ENCODE measurements at places on chromosomes 7 and 10. TPM values are rescaled to one million over a fixed set of nuclear protein-coding genes. Genes with fewer than 3 reads are reported as not detected.

DNA sequence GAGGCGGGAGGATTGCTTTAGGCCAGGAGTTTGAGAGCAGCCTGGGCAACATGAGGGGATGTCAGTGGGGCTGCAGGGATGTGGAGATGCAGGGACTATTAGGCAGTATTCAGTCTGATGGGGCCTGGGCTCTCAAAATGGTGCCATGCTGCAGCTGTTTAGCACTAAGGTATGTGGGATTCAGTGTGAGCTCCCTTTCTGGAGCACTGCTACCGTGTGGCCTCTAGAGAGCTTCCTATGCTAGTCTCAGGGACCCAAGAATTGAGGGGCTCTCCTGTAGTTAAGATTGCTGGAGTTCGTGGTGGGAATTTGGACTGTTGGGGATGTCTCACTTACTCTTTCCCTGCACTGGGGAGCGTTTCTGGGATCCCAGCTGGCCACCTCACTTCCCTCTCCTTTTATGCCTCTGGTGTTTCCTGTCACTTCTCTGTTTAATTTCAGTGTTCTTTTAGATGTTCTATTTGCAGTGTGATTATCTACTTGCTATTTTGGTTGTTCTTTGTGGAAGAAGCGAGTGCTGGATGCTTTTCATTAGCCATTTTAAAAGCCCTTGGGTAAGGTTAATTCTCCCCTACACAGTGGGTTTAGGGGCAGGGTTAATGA, 23.4 kb downstream of the LSMEM1 start:
- no peak for DNase-seq

DNA sequence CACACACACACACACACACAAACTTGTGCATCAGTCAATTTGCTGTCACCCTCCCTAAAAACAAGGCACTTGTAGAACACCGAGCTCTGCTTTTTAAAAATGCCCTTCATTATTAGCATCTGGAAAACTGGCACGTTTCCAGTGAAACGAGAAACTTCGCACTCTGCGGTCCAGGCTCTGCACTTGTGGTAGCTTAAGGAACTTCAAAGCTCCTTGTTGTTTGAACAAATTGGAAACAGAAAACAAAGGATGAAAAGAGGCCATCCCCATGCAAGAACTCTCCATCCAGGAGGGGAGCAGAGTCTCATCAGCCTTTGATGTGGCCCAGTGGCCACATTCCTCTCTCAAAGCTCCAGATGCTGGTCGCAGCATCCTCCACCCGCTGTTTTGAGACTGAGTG, 105.1 kb downstream of the C10orf90 start:
- DNase-seq: no peak

- DNase-seq: no peak
Measured at GRCh38 chr7:40850017-40850416, 715.2 kb downstream of the SUGCT start.

DNA sequence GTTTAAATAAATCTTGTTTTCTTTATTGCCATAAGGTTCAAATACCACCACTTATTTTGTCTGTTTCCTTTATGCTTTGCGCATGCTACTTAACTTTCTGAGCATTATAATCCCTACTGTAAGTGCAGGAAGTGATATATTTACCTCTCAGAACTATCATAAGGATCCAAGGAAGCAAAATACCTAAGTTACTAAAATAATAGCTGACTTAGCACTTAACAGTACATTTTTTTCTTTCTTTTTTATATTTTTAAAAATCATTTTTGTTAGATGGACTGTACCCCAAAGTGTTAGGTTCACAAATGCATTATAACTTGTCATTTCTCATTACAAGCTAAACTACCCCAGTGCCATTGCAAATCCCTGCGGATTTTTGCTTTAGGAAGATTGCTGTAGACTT, 663.8 kb downstream of the SUGCT start:
- DNase-seq: no peak

DNA sequence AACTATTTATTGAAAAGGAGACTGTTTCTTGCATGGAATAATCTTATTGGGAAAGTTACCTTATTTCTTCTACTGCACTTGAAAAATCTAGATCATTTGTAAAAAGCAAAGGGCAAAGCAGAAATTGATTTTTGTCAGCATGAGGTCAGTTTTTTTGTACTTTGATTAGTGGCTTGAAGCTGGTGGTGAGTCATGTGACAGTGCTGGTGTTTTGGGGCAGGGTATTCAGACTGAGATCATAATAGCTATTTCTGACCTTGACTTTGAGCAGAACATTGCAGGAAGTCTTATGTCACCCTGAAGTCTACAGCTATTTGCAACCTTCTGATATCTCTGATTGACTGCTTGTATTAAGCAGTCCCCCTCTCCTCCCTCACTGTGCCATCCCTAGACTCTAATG, 66.3 kb upstream of the SORCS3 start:
- DNase-seq: no peak

DNA sequence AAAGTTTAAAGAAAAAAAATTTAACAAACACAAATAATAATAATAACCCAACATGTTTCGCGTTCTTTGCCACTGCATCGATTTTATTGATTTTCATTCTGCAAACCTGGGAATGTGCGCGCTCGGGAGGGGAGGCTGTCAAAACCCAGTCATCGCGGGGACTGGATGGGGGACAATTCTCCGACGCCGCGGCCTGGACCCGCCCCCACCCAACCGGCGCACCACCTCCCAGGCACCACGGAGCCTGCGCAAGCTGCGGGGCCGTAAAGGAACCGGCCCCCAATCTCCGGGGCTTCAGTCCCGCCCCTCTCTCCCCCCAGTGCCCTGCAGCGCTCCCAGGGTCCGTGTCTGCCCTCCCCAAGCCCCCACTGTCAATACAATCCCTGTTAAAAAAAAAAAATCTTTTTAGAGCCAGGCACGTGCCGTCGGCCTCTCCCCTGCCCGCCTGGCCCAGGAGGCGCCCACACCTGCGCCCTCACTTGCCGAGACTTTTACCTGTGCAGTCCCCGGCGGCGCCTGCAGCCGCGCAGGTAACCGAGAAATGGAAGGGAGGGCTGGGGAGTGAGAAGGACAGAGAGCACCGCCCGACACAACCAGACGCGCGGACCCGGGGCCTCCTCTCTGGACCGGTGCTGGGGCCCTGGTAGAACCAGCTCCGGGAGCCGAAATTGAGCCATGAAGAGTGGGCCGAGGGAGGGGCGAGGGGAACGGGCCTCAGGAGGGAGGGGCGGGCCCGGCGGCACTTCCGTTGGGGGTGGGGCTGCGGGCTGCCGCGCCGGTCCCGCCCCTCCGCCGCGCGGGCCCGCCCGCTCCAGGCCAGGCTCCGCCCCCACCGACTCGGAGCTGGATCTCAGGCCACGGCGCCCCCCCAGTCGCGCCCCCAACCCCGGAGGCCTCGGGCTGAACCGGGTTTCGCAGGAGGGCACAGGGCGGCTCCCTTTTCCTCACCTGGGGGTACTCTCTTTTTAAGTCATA, 7.6 kb upstream of the ZNF503 start:
- no peak for DNase-seq

GRCh38 chr10:103262229-103262628, 14.7 kb upstream of the INA start:
- no peak for DNase-seq

DNA sequence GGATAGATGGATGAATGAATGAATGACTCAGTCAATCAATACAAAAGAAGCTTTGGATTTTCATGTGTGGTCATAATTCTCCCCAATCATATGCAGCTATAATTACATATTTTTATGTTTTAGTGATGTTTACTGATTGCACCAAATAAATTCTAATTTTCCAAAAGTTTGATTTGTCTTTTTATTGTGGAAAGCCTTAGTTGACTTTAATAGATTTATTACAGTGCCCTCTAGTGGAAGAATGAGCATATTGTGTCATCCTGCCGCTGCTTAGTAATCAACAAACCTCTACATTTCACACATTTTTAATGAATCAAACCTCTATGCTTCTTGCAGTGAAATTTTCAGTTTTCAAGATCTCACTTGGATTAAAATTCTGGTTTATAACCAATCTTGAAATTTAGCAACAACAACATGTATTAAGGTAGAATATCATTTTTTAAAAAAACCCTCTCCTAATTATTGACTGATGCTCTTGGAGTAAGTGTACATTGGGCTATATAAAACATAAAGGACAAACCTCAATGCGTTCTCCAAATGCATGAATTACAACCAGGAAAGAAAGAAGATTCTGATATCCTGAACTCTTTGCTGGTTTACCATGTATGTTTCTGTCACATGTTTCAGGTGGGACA, 55.6 kb upstream of the PNLIP start:
- no peak for DNase-seq

DNA sequence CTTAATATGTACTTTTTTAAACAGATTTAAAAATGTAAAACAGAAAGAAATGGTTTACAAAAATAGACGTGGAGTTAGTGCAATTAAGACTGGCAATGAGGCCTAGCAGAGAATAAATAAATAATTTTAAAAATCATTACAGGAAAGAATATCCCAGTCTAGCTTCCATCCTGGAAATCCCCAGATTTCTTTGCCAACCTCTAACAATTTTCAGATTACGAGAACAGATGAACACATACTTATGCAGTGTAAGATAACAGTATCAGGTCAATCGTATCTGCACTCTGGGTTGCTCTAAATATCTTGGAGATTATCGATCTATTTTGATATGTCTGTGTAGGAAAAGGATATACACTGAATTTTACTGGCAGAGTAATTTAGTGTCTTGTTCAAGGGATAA, 210.5 kb downstream of the SEMA3A start:
- DNase-seq: no peak

GRCh38 chr7:142711746-142712616, 37.3 kb upstream of the PRSS1 start:
- no peak for DNase-seq

- no peak for DNase-seq
Measured at GRCh38 chr10:13953371-13953770, 366.6 kb downstream of the PRPF18 start.

- no peak for DNase-seq
Measured at GRCh38 chr10:29634105-29634504, 666 bp downstream of the SVIL start.

DNA sequence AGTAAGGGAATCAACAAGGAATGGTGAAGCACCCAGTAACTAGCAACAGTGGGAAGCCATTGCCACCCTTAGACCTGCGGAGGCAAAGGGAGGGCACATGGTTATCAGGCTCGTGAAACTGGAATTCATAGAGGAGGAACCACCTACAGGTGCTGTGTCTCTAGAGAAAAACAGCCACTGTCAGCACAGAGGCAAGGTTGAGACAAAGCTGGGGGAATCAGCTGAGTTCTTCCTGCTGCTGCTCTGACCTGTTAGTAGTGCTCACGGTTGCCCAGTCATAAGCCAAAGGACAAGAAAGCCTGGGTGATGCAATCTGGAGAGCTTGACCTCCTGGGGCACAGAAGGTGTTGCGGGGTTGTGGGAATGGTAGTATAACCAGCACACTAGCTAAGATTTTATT, 110.1 kb downstream of the TPST1 start:
- no peak for DNase-seq

DNA sequence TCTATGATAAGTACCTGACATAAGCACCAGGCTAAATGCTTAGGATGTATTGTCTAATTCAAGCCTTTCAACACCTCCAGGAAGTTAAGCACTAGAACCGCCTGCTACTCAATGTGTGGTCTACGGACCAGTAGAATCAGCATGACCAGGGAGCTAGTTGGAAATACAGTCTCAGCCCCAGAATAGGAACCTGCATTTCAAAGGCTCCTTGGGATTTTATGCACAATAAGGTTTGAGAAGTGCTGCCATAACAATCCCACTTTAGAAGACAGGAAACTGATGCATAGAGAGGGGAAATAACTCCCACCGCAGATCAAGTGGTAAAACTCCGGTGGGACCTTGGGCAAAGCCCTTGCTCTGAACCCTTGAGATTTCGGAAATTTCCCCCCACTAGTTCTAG, 8.8 kb upstream of the DUSP5 start:
- no peak for DNase-seq

DNA sequence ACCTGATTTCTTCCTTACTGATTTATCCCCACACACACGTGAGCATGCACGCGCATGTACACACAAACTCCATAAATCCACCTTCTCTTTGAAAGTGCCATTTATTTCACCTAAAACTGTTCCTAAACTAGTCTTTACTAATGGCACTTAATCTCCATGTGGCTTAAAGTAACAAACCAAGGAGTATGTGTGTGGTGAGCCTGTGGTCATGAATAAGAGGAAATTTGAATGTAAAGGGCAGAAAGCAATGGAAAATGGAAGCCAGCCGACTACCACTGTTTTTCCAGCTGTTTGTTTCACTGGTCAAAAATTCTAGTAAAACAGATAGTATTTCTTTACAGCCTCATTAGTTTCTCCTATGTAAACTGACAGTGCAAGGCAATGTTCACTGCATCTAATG, 23.8 kb downstream of the SEMA3C start:
- no peak for DNase-seq

GRCh38 chr10:59682986-59683937, 26.4 kb downstream of the SLC16A9 start:
- no peak for DNase-seq

DNA sequence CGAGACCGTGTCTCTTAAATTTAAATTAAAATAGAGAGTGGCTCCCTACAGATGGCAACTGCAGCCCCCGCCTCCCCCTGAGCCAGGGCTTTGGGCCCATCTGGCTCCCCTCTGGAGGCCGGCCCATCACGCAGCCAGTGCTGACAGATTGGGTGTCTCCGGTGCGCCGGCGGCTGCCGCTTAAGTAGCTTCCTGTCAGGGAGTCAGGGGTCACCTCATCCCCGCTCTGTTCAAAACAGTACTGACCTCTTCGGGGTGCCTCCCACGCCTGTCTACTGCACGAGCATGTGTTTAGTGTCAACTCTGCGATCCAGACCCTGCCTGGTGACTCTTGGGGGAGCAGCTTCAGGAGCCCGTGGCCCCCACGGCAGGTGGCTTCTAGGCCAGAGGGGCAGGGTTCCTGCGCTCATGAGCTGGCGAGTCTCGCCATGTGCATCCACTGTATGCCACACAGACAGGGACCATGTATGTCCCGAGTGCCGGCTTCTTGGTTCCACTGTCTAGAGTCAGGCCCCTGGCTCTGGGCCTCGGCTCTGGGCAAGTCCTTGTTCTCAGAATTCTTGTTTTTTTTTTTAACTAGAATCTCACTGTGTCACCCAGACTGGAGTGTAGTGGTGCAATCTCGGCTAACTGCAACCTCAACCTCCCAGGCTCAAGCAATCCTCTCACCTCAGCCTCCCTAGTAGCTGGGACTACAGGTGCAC, 36.1 kb downstream of the KCTD7 start:
- DNase-seq: no peak

The NEBL gene
- 28.4 TPM for total RNA-seq

The DCLRE1A gene
- 14.8 TPM for total RNA-seq

The PLCE1 gene
- 38.1 TPM for total RNA-seq

The SUN3 gene
- not detected for total RNA-seq

The ELN gene
- total RNA-seq: 483 TPM

The ZNF804B gene
- 1.2 TPM for total RNA-seq
